ENCODE measurements at places on chromosomes 4 and X.

DNA sequence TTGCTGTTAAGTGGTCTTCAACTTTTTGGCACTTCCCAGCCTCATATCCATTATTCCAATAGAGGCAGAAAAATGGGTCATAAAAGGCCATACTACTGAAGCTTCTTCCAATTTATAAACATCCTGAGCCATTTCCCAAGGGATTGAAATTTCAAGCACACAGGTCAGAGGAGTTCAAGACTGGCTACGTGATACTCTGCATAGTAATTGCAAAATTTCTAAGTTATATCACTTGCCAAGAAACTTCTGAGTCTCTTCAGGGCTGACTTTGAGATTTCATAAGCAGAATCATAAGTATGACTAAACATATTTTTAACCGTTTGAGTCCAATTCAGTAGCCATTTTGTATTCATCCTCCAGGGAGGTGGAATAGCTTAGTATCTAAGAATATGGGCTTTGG, 75.6 kb upstream of the RXFP1 start:
- no peak for DNase-seq

DNA sequence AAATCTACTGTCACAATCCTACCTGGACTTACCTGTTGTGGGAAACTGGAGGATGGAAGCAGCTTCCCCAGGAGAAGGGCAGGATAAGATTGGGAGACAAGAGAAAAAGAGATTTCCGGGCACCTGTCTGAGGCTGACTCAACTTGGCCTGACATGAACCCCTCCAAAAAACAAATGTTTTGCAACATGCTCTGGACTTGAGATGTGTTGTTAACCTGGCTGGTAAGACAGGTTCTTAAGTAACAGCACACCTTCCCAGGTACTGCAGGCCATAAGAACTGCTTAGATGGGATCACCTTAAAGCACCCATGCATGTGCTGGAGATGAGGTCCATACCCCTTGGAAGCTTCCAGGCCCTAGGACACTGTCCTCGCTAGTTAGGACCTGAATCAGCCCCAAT, 4.4 kb upstream of the SMIM43 start:
- DNase-seq, result no peak

- DNase-seq, result no peak
These were observed 117.1 kb downstream of the GPC3 start for GRCh38 chrX:133868250-133868649.

- DNase-seq, result peak; percentile 63
These were observed 179.9 kb upstream of the PPP3CA start for GRCh38 chr4:101527188-101527587.

DNA sequence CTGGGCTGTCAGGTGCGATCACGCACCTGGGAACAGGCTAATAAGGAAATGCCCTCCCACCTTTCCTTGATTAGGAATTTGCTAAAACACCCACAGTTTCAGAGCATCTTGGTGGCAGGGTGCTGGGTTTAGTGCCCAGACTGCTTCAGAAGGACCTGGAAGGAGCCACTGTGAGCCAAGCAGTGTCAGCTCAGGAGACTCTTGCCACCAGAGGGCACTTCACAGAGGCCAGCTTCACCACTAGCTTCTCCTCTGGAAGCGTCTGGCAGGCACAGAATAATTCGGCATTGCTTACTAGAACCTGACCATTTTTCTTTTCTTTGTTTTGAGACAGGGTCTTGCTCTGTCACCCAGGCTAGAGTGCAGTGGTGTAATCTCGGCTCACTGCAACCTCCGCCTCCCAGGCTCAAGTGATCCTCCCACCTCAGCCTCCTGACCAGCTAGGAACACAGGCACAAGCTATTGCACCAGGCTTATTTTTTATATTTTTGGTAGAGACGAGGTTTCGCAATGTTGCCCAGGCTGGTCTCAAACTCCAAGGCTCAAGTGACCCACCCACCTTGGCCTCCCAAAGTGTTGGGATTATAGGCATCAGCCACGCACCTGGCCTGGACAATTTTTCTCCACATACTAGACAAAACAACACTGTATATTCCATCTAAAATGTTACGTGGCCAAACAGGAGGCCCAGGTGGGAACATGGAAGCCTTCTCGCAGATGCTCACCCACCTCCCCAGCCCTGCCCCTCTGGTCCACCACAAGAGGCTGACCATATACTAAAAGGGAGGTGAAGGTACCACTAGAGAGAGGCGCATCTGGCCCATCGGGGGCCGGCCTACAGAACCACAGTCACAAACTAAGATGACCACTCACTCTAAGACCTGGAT, 14.1 kb downstream of the NOP14 start:
- no peak for DNase-seq

DNA sequence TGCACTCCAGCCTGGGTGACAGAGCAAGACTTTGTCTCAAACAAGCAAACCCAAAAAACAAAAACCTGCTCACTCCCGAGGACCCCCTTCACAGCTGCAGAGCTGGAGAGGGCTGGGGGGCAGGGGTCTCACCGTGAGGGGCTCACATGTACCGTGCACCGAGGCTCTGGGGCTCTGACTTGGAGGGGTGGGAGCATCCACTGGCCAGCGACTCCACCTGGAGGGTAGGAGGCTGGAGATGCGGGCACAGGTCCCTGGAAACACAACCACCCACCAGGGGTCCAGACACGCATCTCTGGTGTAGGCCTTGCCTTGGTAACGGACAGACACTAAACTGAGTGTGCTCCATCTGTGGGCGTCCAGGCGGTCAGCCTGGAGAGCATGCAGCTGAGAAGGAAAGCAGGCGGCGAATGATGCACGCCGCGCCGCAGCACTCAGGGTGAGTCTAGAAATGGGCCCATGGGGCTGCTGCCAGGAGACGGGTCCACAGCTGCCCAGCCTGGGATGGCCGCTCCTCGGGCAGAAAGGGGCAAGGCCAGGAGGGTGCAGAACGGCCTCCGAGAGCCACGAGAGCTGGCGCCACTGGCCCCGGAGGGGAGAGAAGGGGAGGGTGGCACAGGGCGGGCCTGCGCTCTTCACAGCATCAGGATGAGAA, 26.1 kb downstream of the PPP2R3B start:
- no peak for DNase-seq

- DNase-seq, result no peak
These were observed 94.8 kb downstream of the KDR start for GRCh38 chr4:55030589-55030988.

GRCh38 chr4:149595500-149595899, 220.1 kb downstream of the IQCM start:
- no peak for DNase-seq

GRCh38 chrX:125004799-125005198, 314.9 kb upstream of the TEX13C start:
- no peak for DNase-seq

DNA sequence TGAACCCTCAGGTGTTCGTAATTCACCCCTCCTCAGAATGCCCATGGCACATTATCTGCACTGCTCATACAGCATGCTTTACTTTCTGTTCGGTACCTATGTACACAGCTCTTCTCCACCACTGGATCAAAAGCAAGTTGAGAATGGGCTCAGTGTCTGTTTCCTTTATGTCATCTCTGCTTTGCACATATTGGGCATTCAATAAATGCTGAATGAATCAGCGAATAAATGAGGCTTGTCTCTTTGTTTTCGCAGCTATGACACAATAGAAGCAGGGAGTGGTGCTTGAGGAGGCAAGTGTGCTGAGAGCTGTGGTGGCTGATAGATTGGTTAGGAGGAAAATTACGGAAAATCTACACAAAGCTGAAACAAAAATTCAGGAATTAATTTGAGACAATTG, 109.1 kb upstream of the VMA21 start:
- no peak for DNase-seq

DNA sequence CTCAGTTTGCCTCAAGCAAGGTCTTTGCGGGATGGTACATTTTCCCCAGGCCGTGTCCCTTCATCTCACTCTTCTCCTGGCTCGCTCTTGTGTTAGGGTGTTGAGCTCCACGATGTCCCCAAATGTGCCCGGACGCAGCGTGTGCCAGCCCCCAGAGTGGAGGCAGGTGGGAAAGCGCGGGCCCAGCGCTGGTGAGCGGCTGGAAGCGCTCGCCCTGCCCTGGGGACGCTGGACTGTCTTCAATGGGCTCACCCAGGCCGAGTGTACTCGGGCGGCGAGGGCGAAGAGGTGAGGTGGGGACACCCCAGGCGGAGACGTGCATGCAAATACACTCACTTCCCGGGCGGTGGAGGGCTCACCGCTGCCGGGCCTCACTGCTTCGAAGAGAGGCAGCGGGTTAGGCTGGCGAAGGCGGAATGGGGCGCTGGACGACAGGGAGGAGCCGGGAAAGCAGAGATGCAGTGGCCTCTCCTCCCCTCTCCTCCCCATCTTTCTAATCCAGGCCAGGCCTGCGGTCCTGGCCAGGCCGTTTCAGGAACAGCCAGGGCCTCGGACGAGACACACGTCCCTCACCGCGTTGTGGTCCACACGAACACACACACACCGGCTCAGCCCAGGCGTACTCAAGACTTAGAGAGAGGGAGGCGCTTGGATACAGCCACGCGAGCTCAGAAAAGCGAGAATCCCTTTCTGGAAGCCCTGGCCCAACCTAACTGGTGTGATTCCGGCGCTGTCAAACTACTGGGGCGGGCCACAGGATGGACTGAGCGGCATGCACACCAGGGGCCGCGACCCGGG, 2.2 kb downstream of the NKX6-1 start:
- DNase-seq, result no peak

GRCh38 chrX:9327747-9328145, 137.1 kb upstream of the TBL1X start:
- DNase-seq, result no peak

- DNase-seq, result no peak
These were observed 4.5 kb downstream of the HHIP start for GRCh38 chr4:144650311-144651005.

GRCh38 chrX:118475903-118476302, 19.7 kb upstream of the DOCK11 start:
- no peak for DNase-seq

GRCh38 chrX:103756736-103757135, 19.9 kb upstream of the PLP1 start:
- DNase-seq, result no peak

DNA sequence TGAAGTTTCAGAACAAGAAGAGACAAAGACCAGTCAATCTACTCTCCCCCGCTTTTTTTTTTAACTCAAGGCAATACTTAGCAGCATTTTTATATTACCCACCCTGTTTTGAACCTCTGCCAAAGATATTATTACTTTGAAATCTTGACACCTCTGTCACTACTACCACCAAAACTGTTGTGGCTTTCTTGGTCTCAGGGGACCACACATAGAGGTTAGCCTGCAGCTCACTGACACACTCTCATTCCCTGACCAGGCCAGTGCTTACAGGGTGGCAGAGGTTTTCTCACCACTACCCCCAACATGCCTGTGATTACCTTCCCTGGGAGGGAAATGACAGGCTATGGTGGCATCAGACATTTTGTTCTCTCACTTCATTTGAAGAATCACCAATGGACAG, 137.4 kb upstream of the STIM2 start:
- DNase-seq, result no peak

DNA sequence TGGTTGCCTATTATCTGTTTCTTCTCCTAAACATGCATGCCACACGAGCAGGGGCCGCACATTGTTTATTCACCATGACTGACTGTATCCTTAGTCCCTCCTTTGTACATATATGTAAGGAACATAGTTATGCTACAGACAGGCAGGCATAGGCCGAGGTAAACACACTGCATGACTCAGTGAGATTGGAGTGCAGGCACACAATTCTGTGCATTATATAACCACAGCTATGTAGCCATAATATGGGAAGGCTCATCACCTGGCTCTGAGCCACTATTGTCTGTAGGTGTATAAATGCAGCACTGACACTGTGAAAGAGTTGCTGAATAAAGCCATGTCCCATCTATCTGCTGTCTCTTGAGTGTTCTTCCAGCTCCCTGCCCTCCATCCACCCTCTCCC, 431.6 kb downstream of the IDS start:
- no peak for DNase-seq

DNA sequence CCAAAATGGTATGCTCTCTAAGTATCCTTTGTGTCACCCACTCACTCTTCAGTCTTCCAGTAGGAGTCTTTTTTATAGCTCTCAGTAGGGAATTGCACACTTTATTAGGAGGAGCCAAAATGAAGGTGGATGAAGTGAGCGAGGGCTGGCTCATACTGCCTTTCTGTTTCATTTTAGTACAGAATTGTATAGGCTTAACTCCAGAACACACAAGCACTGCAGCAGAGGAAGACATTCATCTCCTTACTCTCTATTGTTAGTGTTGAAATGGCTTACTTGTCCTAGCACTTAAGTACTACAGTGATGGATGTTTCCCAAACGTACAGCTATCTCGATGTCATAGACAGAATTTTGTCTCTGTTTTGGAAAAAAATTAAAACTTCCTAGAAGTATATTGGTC, 327.3 kb upstream of the ATOH1 start:
- DNase-seq, result no peak

DNA sequence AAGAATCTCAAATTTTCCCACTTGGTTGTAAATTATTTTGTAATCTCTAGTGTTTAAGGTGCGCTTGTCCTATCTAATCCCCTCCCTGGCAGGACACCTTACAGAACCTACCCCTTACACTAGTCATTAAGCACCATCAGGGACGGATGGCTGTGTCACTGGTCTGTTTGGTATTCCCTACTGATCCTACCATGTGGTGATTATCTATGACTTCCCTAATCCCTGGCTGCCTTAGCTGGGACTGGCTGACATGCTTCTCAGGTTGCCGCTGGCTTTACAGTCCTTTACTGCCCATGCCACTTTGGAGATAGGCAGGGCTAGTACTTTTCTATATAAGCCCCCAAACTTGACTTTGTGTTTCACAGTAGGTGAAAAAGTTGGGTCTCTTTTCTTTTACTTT, 58.6 kb downstream of the ELOVL6 start:
- no peak for DNase-seq

DNA sequence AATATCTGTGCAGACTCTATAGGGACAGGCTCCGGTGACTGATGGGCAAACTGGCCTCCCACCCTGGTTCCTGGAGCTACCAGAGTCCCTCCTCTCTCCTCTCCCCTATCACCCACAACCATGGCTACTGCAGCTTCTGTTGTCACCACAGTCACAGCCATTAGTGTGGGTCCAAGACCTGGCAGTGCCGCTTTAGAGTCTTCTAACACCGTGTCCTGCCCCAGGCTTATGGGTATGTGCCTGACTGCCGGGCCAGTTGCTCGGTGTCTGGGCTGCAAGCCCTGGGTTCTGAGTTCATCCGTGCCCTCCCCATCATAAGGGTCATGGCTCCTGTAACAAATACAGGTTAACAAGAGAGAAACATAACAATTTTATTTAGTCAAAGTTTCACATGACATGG, 85.4 kb downstream of the FNIP2 start:
- DNase-seq, result no peak

- DNase-seq, result no peak
These were observed 601.1 kb downstream of the EPHA5 start for GRCh38 chr4:65069177-65069576.

DNA sequence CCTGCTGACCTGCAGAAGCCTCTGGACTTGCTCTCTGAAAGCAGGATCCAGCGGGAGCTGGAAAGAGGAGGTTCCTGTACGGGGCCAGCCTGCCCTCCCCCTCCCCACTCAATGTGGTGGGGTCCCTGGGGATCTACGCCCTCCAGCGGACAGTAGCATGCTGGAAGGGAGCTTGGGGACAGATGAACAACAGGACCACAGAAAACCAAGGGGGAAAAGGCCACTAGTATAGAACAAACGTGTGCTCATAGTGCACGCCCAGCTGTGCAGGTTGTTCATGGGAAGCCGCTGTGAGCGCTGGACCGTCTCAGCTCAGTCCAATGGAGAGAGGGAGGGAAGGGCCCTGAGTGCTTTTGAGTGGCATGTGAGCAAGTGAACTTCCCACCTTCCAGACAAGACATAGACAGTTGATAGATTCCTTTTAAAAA, 15.8 kb downstream of the HMX1 start:
- no peak for DNase-seq

Measured in activated gamma-delta T cell treated with anti-CD3 and anti-CD28 coated beads, Interleukin-2, amount 50 U/mL, for 16 hours (primary cell).